Stimulated activated CD4-positive, alpha-beta T cell treated with anti-CD3 and anti-CD28 coated beads, Interleukin-1b, Interleukin-23, amount 100 ng/mL, for 4 hours (primary cell): ENCODE measurements at places on chromosomes 4 and X.

GRCh38 chr4:76954489-76954888, 4.9 kb downstream of the SEPTIN11 start:
- DNase-seq, result no peak

DNA sequence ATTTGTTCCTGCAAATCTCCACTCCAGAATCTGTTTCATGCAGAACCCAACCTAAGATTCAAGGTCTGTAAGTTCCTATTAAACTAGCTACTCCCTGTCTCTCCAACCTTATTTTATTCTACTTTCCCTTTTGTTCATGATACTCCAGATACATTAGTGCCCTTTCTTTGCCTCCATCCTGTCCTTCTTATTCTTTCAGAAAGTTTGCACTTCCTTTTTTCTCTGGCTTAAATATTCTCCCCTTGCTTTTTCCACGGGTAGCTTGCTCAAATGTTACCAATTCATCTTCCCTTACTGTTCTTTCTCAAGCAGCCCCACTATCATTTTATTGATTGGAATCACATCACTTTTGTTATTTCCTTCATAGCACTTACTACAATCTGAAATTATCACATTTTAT, 72.1 kb downstream of the CAMK2D start:
- DNase-seq, result no peak

DNA sequence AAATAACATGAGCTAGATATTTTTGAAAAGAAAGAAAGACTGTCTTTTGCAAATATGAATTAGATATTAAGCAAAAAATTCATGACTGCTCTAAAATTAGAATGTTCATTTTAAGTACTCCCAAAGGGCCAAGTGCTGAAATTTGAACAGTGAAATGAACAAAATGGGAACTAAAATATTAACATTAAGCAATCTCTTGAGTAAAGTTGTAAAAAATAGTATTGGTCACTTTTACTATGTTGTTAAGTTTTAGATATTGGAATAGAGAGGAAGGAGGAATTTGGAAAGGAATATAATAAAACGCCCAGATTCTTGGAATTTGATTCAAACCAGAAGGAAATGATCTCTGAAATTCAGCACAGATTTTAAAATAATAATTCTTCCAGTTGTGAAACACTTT, 125.9 kb upstream of the ANK2 start:
- DNase-seq, result no peak

- DNase-seq, result no peak
These were observed 210.1 kb upstream of the NHS start for GRCh38 chrX:17164941-17165340.

GRCh38 chrX:38877366-38877765, 76.1 kb downstream of the MID1IP1 start:
- no peak for DNase-seq

DNA sequence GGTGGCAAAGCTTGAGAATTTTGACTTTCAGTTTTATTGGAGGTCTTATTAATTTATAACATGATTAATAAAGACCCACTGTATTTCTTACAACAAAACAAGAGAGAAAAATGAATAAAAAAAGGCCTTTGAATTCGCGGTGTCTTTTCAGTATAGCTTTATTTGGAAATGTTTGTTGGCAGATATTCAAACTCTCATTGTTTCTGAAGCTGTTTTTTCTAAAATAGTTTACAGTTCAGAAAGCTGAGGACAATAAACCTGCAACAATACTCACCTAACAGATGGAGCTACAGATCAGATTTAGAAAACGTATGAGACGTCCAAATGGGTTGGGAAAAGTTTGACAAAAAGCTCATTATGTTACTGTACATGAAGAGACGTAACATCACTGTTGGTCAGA, 2.4 kb upstream of the SPARCL1 start:
- no peak for DNase-seq

- DNase-seq, result no peak
These were observed 167.9 kb downstream of the CAMK2D start for GRCh38 chr4:113593400-113594230.

DNA sequence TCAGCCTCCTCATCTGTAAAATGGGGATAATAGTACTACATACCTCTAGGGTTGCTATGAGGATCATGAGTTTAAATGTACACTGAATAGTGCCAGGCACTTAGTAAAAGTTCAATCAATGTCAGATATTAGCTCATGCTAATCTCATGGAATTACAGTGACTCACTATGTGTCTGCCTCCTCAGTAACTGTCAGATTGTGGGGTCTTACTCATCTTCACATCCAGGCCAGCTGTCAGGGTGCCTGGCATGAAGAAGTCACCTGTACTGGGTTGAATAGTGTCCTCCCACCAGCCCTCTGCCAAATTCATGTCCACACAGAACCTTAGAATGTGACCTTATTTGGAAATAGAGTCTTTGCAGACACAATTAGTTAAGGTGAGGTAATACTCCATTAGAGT, 54.3 kb upstream of the STIM2 start:
- no peak for DNase-seq

DNA sequence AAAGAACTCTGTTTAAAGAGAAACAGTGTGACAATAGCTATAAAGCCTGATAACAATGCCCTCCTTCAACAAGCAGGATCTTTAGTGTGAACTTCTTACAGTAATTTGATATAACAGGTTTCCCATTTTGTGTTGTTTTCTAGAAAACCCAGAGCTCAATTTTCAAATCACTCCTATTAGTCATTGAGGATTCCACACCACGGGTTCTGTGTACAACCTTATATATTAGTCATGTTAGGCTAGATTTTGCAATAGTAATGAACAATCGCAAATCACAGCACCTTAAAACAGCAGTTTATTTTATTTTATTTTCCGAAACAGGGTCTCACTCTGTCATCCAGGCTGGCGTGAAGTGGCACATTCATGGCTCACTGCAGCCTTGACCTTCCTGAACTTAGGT, 1020.9 kb upstream of the INTU start:
- no peak for DNase-seq

DNA sequence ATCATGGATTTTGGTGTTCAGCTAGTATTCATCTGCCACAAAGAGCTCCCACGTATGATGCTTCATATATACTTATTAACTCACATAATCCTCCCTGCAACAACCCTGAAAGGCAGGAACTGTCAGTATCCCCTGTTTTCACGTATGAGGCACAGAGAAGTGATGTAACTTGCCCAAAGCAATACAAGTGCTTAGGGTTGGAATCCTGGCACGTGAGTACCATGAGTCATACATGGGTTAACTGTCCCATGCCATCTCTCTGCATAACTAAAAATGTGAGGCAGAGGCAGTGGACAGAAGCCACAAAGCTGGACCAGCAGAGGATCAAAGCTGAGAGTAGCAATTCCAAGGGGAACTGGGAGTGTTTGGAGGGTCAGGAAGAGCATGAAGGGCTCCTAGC, 35.7 kb upstream of the EGFL6 start:
- DNase-seq, result no peak

- DNase-seq, result no peak
These were observed 420.3 kb downstream of the FAT4 start for GRCh38 chr4:125735102-125735501.

DNA sequence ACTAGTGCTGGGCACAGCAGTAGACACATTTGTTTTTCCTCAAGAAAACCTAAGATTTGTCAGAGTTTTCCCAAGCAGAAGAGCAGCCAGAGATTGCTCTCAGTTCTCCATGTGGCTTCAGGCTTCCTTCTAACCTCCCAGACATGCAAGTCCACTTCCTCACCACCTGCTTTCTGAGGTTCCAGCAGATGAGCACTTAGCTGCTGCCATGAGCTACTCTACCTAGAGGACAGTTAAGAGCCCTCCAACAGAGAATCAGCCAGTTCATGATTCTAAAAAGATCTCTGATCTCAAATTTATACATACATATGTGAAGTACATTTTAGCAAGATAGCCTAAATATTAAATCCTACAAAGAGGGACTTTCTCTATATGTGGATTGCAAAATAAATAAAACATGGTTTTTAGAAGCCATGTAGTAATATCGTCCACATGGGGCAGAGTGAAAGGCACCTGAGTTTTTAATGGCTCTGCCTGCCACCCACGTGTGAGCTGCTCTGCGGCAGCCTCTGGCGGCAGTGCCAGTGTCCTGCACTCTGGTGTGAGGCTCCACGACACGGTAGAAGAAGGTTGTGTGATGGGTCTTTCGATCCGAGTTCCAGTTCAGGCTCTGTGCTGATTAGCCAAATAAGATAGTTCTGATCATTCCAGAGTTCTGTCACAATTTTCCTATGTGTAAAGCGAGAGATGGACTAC, 10.3 kb downstream of the CYP4V2 start:
- peak; percentile 31 for DNase-seq

DNA sequence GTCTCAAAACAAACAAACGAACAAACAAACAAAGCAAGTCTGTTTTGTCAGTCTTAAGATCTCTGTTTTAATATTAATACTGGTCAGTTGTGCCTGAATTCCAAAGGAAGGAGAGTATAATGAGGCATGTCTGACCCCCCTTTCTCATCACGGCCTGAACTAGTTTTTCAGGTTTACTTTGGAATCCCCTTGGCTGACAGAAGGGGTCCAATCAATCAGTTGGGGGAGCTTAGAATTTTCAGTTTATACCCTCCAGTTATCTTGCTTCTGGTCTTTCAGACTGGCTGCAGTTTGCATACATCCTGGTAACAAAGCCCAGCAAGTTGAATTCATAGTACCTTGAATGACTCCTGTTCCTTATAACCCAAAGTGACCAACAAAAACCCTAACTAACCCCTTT, 41.1 kb downstream of the TBC1D9 start:
- no peak for DNase-seq

GRCh38 chr4:41731569-41732126, 16.9 kb downstream of the PHOX2B start:
- no peak for DNase-seq

DNA sequence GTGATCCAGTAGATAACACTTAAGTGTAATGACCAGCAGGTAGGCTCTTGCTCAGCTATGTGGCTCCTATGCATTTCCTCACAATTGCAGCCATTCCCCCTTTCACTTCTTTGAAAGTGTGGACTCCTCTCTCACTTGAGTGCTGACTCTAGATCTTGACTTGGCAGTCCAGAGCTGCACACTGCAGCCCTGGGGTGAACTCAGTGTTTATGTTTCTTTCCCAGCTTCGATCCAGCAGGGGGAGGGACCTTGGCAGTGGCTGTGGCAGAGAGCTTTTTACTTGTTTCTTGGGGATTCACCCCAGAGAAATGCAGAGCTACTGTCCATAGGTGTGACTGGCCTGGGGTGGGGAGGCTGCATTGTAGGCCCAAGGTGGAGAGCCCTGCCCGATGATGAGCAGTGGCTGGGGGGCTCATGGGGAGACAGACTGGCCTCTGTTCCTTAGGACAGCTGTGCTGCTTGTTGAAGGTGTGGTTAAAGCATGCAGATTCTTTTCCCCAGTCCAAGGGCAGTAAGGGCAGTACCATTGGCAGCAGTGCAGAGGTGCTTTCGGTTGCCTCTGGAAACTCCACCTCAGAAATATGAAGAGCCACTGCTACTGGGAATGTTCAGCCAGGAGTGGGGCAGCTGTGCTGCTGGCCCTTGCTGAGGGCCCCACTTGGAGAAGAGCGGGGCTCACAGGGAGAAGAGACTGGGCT, 134.7 kb downstream of the SH3BGRL start:
- no peak for DNase-seq

GRCh38 chr4:171650543-171650942, 162.7 kb upstream of the GALNTL6 start:
- no peak for DNase-seq

DNA sequence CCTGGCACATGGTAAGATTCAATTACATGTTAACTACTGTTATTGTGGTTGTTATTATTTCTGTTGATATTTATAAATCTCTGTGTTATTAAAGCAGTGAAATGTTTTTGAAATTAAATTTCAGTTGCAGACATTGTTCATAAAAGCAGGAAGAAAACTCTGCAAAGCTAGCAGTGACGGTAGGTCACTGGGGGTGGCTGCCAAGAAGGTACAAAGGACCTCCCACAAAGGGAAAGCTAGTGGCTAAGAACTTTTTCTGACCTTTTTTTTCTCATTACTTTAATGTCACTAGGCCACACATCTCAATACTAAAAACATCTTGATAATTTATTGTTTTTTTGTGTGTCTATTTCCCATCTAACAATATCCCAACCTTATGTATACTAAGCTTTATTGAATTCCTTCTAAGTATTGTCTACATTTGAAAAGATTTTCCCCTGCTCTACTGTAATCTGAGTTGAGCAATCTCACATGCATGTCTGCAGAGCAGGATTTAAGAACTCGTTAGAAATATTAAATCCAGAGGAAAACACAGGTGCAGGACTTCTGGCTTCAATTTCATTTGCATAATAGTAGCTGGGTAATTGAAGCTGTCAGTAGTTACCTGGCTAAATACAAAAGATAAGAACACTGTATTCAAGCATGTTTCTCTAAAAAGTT, 197.3 kb downstream of the CFAP299 start:
- DNase-seq, result no peak

DNA sequence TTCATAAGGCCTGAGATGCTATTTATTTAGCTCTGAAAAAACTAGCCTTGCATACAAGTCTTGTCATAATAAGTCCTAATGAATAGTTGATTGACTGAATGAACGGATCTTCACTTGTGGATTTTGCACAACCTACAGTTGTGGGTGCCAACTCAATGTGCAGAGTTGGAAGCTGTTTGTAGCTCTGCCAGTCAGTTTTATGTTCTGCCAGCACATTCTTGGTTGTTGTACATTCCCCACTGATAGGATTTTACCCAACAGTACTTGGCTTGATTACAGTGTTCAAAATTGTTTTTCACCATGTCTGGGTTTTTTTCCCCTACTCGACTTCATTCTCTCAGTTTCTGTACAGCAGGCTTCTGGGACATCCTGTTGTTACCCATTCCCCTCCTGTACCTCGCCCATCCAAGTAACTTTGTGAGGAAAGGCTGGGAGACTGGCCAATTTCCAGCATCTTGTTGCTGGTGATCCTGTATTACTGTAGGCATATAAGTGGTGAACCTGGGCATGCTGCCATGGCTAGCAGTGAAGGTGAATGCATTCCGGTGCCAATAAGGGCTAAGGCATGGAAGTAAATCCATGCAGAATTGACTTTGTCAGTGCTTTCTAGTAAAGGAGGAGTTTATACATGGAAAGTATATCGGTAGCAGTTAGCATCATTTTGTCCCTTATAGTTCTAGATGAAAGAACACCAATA, 22.8 kb downstream of the IL1RAPL1 start:
- no peak for DNase-seq

- no peak for DNase-seq
These were observed 181.3 kb upstream of the STK26 start for GRCh38 chrX:131841496-131842437.

DNA sequence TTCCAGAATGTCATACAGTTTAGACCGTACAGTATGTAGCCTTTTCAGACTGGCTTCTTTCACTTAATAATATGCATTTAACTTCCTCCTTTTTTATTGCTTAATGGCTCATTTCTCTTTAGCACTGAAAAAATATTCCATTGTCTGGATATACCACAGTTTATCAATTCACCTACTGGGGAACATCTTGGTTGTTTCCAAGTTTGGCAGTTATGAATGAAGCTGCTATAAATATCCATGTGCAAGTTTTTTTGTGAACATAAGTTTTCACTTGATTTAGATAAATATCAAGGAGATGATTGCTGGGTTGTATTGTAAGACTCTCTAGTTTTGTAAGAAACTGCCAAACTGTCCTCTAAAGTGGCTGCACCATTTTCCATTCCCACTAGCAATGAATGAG, 375.5 kb downstream of the PCDH18 start:
- DNase-seq, result no peak

- peak; percentile 12 for DNase-seq
These were observed at the start of gene GAB1 for GRCh38 chr4:143336781-143337599. Gene GAB1, plus strand, starts transcription at chr4:143336876. Its CDS starts 313 bp downstream, at chr4:143337189.
